ENCODE measurements at places on chromosomes 13 and 19. TPM values are rescaled to one million over a fixed set of nuclear protein-coding genes. Genes with fewer than 3 reads are reported as not detected.
A peak's percentile ranks its signal among the peaks of the same experiment; 100 is the strongest.

GRCh38 chr19:49475995-49476880, 2.2 kb downstream of the FLT3LG start:
- DNase-seq = peak; percentile 73

DNA sequence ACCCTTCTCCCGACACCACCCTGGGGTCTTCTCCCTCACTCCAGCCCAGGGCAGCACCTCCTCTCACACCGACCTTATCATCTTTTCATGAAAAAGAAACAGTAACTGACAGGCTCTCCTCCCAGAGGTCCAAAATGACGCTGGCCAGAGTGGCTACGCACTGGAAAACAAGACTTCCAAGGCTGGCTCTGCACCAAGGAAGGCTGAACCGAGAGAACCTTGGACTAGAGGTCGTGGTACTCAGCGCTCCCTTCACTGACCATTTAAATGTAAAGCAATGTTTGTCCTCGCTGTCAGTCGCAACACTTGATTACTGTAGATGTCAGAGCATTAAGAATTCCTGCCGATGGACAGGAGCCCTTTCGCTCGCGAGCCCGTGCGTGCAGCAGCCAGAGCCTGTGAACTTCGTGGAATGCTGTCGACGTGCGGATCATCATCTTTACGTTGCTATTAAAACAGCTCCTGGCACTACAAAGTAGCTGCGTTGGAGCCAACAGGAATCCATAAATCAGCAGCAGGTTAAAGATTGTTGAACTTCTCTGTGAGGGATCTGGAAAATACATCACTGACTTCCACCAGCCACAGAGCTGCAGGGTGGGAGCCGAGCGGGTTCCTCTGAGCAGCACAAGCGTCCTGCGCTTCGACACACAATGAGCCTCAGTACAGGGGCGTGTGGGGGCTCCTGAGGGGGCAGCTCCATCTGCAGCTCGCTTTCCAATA, 125.5 kb upstream of the MCF2L start:
- no peak for DNase-seq

DNA sequence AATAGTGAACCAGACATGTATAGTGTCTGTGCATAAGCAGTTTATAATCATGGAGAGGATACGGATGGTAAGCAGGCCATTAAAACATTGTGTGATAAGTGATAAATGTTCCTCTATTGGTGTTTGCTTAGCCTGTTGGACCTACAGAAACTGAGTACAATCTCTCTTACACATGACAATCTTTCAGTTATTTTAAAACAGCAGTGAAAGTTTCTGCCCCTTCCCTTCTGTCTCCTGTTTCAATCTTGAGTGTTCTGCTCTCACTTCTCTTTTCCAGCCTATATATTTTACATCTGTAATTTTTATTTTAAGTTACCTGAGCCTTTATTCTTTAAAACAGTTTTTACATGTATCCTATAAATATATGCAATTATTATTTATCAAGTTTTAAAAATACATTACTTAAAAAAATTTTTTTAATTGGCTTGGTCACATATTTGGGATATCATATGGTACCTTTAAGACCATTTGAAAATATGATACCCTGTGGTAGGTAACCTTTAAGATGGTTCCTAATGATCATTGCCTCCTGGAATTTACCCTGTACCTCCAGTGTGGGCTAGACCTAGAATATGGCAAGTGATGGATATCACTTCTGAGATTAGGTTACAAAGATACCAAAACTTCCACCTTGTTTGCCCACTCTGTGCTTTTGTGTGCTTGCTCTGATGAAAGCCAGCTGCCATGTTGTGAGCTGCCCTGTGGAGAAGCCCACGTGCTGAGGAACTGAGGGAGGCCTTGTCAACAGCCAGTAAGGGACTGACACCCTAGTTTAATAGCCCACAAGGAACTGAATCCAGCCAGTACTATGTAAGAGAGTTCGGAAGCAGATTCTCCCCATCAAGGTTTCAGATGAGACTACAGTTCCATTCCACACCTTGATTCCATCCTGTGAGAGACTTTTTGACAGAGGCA, 99.3 kb downstream of the DHRS12 start:
- no peak for DNase-seq

DNA sequence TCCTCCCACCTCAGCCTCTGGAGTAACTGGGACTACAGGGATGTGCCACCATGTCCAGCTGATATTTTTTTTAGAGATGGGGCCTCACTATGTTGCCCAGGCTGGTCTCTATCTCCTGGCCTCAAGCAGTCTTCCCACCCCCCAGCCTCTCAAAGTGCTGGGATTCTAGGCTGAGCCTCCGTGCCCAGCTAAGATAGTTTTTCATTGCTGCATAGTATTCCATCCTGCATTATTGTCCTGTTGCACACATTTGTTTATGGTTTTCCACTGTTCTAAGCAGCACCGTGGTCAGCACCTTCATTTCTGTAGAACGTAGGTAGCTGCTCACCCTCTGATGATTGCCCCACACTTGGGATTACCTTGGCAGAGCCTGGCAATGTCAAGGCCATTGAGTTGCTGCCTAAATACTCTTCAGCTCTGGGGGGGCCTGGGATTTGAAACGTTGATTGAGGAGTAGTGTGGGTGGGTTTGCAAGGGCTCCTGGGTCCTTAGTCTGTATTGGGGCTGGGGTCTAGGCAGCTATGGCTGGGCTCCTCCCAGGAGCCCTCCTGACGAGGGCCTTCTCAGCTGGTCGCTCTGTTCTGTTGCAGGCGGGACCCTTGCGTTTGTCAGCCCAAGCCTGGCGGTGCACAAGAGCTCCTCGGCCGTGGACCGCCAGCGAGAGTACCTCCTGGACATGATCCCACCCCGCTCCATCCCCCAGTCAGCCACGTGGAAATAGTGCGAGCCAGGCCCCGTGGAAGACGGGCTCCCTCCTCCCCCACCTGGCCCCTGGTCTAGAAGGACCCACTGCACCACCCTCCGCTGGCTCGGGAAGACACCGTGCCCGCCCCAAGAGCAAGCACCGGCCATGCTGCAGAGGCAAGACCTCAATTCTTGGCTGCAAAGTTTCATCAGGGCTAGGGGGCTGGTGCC, 10.3 kb downstream of the TSSK6 start:
- no peak for DNase-seq

DNA sequence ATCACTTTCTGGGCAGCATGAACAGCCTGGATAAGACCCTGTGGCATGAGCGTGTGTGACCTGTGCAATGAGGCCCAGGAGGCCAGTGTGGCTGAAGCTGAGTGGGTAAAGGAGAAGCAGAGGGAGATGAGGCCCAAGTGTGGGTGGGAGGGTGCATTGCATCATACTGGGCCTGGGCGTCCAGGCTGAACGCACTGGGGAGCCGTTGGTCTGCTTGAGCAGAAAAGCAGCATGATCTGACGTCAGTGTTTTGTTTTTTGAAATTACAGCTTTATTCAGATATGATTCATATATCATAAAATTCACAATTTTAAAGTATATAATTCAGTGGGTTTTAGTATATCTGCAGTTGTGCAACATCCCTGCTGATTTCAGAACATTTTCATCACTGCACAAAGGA, 409.7 kb downstream of the HS6ST3 start:
- DNase-seq = no peak

DNA sequence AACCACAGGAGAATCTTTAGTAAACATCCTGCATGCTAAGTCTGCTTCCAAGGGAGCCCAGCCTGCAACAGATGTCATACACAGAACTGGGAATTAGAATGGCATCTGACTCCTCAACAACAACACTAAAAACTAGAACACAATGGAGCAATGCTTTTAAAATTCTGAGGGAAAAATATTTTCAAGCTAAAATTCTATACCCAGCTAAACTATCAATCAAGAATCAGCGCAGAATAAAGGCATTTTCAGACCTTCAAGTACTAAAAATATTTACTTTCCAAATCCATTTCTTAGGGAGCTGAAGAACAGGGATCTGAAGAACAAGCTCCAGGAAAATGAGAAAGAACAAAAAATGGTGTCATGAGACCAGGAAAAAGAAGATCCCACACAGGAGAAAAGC, 46.9 kb upstream of the CHST8 start:
- DNase-seq = no peak

GRCh38 chr19:55479045-55479444, 2.6 kb downstream of the ZNF628 start:
- no peak for DNase-seq

- no peak for DNase-seq
Observed at GRCh38 chr19:41330946-41331678, 21.1 kb downstream of the CCDC97 start.

GRCh38 chr13:71430681-71431080, 436.3 kb downstream of the DACH1 start:
- DNase-seq = no peak

DNA sequence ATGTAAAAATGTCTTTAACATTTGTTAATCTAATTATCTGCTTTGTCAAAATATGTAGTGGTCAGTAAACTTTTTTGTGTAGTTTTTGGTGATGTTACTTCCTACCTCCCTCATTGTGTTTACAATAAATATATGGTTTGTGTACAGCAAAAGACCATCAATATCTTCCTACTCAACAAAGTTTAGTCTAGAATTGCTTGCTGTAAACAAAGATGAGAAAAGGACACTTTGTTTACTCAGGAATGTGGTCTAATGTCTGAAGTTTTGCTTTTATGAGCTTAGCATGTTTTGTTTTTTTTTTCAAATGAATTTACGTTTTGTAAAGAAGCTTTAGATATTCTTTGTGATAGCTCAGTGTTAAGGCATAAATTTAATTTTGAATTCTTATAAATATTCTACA, 563.5 kb upstream of the SPRY2 start:
- no peak for DNase-seq

DNA sequence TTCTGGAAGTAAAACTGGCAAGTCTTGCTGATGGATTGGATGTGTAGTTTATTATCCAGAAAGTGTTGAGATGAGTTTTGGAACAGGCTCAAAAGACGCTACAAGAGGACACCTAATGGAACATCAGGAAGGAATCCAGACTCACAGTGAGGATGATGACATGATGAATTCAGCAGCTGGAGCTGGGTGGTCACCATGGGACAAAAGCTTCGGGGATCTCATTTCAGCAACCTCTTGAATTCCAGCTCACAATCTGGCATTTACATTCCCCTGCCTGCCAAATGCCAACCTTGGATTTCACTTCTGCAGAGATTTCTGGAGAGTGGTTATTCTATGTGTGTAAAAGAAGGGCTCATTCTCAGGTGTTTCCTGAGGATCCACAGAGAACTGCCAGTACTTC, 288.0 kb upstream of the TMTC4 start:
- no peak for DNase-seq

GRCh38 chr13:60363288-60363687, 33.7 kb upstream of the TDRD3 start:
- no peak for DNase-seq

DNA sequence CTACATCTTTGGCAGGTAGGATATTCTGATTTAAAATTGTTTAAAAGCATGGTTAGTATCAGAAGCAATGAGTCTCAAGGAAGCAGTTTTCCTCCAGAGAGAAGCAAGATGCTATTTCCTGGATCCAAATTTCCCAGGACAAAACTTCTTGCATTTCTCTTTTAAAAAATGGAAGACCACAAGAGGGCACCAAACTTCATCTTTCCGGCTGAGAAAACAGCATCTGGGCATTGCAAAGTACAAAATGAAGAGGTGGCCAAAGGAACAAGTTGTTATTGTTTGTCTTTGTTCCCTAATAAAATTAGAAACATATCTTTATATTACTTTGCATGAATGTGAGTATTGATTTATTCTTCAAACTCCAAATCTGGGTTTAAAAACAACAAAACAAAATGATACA, 60.0 kb upstream of the LRCH1 start:
- DNase-seq = no peak

- DNase-seq = peak; percentile 51
Observed at GRCh38 chr19:57171551-57172081, 4.3 kb upstream of the DUXA start.

DNA sequence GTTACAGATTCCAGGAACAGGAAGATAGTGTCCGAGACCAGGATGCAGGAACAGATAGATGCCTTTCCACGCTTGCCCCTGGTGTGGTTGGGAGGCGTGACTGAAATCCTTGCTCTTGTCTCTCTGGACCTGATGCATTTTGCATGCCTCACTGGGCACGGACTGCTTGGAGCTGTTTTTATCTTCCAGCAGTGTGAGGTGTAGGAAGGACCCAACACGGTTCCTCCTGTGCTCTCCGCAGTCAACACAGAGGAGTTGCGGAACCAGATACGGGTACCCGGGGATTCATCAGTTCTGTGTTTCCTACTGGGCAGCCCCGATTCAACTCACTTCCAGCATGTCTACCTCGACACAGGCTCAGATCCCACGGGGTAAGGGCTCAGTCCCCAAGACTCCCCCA, 6.5 kb downstream of the DOT1L start:
- no peak for DNase-seq

DNA sequence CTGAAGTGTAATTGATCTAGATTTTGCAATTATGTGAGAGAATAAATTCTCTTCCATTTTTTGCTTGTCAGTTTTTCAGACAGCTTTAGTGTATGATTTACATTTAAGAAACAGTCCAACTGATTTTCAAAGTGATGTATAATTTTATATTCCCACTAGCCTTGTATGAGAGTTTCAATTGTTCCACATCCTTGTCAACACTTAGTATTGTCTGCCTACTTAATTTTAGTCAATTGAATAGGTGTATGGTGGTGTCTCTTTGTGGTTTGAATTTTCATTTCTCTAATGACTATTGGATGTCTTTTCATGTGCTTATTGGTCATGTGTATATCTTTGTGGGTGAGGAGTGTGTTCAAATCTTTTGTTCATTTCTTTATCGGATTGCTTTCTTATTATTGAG, 49.4 kb upstream of the SPRY2 start:
- no peak for DNase-seq

DNA sequence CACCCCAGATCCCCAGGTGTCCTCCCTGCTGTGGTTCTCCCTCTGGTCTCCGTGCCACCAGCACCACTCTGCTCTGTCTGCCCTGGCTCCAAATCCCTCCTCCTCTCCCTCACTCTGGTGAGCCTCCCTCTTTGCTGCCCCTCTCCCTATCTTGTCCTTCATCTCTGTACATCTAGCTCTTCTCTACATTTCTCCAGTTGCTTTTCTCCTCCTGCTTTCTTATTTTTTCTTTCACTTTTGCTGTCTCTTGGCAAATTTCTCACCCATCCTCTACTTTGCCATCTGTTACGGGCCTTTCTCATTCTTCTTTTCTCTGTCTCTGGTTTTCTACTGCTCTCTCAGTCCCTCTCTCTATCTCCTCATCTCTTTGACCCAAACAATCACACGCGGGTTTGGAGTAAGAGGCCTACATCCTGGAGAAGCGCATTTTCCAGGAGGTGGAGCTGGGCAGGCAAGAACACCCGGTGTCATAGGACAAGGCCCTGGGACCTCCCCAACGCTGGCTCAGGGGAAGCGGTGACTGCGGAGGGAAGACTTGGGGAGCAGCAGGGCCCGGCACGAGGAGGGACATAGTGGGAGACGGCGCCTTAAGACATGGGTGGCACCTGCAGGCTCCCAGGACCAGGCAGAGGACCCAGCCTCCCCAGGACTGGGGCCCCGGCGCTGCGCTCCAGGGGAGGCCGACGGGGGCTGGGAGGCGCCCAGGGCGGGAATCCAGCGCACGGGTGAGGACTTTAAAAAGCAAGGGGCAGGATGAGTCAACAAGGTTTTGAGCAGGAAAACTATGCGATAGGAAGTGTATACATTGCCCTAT, 9.9 kb downstream of the ZNF611 start:
- DNase-seq = no peak

GRCh38 chr13:27211771-27212364, 39.5 kb upstream of the RPL21 start:
- no peak for DNase-seq

Gene MYDGF
- 51.2 TPM for total RNA-seq

Gene THSD8
- total RNA-seq = 8.8 TPM

Gene PRR12
- 54.2 TPM for total RNA-seq

Gene IGFL1
- total RNA-seq = not detected

Gene GALP
- total RNA-seq = not detected

Gene GZMM
- total RNA-seq = 0.40 TPM

Gene ANGPTL8
- 0.25 TPM for total RNA-seq

Gene RPL28
- total RNA-seq = 1,773 TPM

Gene ABHD13
- 10.9 TPM for total RNA-seq

Gene CACNA1A
- total RNA-seq = 0.89 TPM

Gene TMEM221
- 6.0 TPM for total RNA-seq

Gene RGS9BP
- total RNA-seq = 0.11 TPM
